ENCODE measurements at places on chromosomes 5 and 9. TPM values are rescaled to one million over a fixed set of nuclear protein-coding genes. Genes with fewer than 3 reads are reported as not detected.

The ANGPTL2 gene
- total RNA-seq = not detected

The RPS23 gene
- 3,299 TPM for total RNA-seq

The DAB2 gene
- total RNA-seq = 0.16 TPM

The CDH9 gene
- total RNA-seq = not detected

The WNK2 gene
- total RNA-seq = 2.8 TPM

The LMBRD2 gene
- 10.8 TPM for total RNA-seq

DNA sequence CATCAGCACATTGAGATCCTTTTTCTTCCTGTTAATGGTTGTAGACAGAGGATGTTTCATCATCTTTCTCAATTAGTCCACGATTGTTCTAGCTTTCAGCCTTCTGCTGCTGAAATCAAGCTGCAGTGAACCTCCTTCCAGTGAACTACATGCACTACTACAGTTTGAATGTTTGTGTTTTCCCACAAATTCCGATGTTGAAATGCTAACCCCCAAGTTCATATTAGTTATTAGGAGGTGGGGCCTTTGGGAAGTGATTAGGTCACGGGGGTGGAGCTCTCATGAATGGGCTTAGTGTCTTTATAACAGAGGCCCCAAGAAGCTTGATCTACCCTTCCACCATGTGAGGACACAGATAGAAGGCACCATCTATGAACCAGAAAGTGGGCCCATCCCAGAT lies 32.9 kb downstream of the NSG2 start:
- no peak overlapping the region for H3K27ac ChIP-seq
- no peak for DNase-seq
- no peaks in the 10 kb centered on the region for H3K36me3 ChIP-seq
- no peaks in the 10 kb centered on the region for H3K4me1 ChIP-seq
- no peak overlapping the region for H3K4me3 ChIP-seq
- peaks cover 7% of the 10 kb centered on the region for H3K27me3 ChIP-seq

DNA sequence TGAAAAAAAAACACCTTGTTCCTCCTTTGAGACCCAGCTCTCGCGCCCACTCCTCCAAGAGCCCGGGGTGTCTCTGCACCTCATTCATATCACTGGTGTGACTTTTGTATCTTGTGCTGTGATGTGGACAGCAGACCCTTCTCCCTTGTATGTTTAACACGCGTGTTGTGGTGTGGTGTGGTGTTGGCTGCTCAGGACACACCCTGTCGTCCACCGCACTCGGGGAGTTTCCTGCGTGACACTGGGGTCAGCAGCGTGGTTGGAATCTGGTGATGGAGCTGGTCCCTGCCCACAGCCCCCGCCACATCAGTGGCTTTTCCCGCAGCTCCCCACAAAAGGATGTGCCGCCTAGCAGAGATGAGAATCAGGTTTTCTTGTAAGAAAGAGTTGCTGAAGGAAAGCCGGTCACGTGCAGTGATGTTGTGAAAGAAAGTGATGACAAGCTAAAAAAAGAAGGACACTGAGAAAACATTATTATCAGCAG lies 61.5 kb downstream of the TENT4A start:
- H3K27me3 ChIP-seq = peaks cover 15% of the 10 kb centered on the region
- DNase-seq = no peak
- H3K36me3 ChIP-seq = no peaks in the 10 kb centered on the region
- H3K4me1 ChIP-seq = peaks cover 8% of the 10 kb centered on the region

DNA sequence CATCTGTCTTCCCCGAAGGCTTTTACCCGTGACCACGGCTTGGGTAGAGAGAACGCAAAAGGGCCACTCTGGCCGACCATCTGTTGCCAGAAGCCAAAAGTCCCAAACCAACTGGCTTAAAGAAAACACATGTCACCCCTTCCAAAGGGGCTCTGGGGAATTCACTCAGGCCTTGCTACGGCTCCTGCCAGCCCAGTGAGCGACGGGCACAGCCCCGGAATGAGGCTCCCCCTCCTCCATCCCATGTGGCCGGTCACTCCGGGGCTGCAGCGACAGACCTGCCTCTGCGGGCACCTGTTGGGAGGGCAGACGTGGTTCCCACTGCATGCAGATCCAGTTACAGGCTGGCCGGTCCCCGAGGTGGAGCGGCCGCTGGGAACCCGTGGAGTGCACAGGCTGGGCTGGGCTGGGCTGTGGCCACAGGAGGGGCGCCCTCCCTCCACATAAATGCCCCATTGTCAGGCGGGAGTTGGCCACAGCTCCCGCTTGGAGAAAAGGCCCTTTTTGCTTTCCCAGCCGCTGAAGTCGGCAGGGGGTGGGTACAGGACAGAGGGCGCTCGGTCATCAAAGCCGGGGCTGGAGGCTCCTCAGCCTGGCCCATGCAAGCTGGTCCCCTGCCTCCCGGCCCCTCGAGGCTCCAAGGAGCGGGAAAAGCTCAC lies 19.9 kb downstream of the NOTCH1 start:
- no peaks in the 10 kb centered on the region for H3K36me3 ChIP-seq
- no peak overlapping the region for H3K4me3 ChIP-seq
- peaks cover 12% of the 10 kb centered on the region for H3K4me1 ChIP-seq
- no peak overlapping the region for H3K27ac ChIP-seq
- no peak for DNase-seq
- H3K27me3 ChIP-seq = no peaks in the 10 kb centered on the region

GRCh38 chr9:84758817-84759216 lies 89.3 kb downstream of the NTRK2 start:
- peaks cover 6% of the 10 kb centered on the region for H3K27me3 ChIP-seq
- H3K27ac ChIP-seq = peak overlapping the region; percentile 10
- no peaks in the 10 kb centered on the region for H3K36me3 ChIP-seq
- peaks cover 13% of the 10 kb centered on the region for H3K4me1 ChIP-seq

GRCh38 chr5:11214864-11215644 lies 454.0 kb upstream of the DAP start:
- H3K4me3 ChIP-seq = no peak overlapping the region
- no peak overlapping the region for H3K27ac ChIP-seq
- no peak for DNase-seq
- no peaks in the 10 kb centered on the region for H3K36me3 ChIP-seq
- H3K27me3 ChIP-seq = no peaks in the 10 kb centered on the region

DNA sequence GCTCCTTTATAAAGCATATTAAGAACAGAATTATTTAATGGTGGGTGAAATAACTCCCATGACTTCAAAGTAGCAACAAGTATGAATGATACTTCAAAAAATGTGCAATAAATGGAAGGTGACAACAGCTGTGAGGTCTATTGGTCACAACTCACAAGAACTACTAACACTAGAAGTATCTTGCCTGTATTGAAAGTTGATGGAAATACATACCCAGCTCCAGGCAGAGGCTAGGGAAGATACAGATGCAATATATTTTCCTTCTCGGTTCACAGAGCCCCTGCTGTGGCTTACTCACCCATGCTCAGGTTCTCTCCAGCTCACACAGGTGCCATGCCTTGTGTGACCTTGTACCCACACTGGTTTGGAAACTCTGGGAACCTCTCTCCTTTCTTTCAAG lies 133.8 kb downstream of the LIFR start:
- peaks cover 22% of the 10 kb centered on the region for H3K27me3 ChIP-seq
- no peaks in the 10 kb centered on the region for H3K4me1 ChIP-seq
- H3K36me3 ChIP-seq = no peaks in the 10 kb centered on the region
- no peak for DNase-seq
- H3K4me3 ChIP-seq = no peak overlapping the region

GRCh38 chr9:79610791-79611614 lies 39.2 kb downstream of the TLE4 start:
- peaks cover 25% of the 10 kb centered on the region for H3K36me3 ChIP-seq
- no peak overlapping the region for H3K4me3 ChIP-seq
- no peak for DNase-seq
- H3K27ac ChIP-seq = no peak overlapping the region
- H3K4me1 ChIP-seq = peaks cover 57% of the 10 kb centered on the region

GRCh38 chr5:180138976-180139730 lies 67.6 kb upstream of the RNF130 start:
- no peak overlapping the region for H3K4me3 ChIP-seq
- H3K27ac ChIP-seq = no peak overlapping the region
- H3K4me1 ChIP-seq = peaks cover 11% of the 10 kb centered on the region
- DNase-seq = no peak
- no peaks in the 10 kb centered on the region for H3K36me3 ChIP-seq

GRCh38 chr9:34993502-34994259 lies 4.1 kb downstream of the DNAJB5 start:
- H3K36me3 ChIP-seq = peaks cover 31% of the 10 kb centered on the region
- no peak overlapping the region for H3K4me3 ChIP-seq
- DNase-seq = peak; percentile 61
- peak overlapping the region; percentile 90 for H3K27ac ChIP-seq
- no peaks in the 10 kb centered on the region for H3K27me3 ChIP-seq
- peaks cover 53% of the 10 kb centered on the region for H3K4me1 ChIP-seq

DNA sequence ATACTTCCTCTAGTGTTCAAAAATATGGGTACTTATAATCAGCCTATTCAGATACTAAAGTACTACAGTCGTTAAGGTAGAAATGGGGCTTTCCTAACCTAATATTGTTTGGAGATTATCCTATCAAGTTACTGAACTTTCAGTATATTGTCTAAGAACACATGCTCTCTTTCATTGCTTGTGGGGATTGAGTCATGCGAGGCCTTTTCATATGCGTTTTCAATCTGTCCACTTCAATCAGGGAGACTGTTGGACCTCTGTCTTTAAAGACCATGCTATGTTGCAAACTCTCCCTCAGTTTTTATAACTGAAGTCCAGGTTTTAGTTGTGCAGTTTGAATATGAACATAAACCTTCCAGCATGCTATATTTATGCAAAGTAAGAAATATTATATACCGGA lies 15.0 kb downstream of the PRR16 start:
- H3K4me1 ChIP-seq = no peaks in the 10 kb centered on the region
- H3K4me3 ChIP-seq = no peak overlapping the region
- no peak for DNase-seq

DNA sequence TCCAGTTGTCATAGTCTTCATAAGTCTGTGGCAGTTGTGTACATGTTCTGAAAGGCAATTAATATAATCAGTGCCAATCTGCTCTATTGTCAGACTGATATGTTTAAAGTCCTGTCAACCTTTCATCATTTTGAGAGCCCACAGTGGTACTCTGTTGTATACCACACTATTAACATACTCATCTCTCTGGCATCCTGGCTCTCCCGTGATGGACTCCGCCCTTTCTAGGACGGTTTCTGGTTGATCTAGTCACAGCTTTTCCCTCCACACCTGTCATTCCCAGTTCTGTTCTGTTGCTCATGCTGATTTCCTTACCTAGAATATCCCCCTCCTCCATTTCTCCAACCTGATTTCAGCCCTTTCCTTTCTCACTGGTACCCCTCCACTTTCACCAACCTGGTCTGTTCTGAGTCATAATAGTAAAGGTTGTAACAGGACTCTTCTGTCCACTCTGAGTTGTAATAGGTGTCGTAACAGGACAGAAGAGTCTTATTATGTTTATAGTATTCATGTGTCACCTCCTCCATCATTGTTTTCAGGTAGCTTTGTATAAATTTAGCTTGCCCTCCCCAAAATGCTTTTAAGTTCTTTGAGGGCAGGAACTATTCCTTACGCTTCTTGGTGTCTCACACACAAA lies 4.1 kb downstream of the PTCD2 start:
- H3K27me3 ChIP-seq = no peaks in the 10 kb centered on the region
- no peak overlapping the region for H3K27ac ChIP-seq
- H3K4me3 ChIP-seq = no peak overlapping the region
- H3K4me1 ChIP-seq = peaks cover 24% of the 10 kb centered on the region
- peaks cover 41% of the 10 kb centered on the region for H3K36me3 ChIP-seq

DNA sequence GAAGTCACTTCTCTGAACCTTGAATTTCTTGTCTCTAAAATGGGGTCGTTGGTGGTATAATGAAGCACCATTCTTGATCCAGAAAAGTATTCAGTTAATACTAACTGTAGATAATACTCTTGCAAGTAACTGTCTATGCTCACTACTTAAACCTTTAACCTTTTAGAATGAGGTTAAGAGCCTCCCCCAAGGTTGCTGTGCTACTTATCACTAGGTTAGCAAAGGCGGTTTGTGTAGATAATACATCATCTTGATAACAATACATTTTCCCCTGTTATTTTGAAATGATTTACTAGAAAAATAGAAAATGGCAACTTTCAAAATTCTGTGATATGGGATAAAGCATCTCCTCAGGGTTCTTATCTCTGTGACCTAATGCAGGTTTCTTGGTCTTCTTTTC lies 12.6 kb downstream of the MAP3K1 start:
- H3K27ac ChIP-seq = no peak overlapping the region
- no peak for DNase-seq
- no peak overlapping the region for H3K4me3 ChIP-seq
- H3K36me3 ChIP-seq = no peaks in the 10 kb centered on the region

GRCh38 chr5:15300141-15300540 lies 199.8 kb upstream of the FBXL7 start:
- H3K4me3 ChIP-seq = no peak overlapping the region
- H3K36me3 ChIP-seq = no peaks in the 10 kb centered on the region
- no peaks in the 10 kb centered on the region for H3K27me3 ChIP-seq
- no peaks in the 10 kb centered on the region for H3K4me1 ChIP-seq

- no peak overlapping the region for H3K27ac ChIP-seq
- no peaks in the 10 kb centered on the region for H3K36me3 ChIP-seq
- H3K4me1 ChIP-seq = peaks cover 8% of the 10 kb centered on the region
These were observed 40.8 kb upstream of the SPATA31C2 start for GRCh38 chr9:88179062-88179521.

DNA sequence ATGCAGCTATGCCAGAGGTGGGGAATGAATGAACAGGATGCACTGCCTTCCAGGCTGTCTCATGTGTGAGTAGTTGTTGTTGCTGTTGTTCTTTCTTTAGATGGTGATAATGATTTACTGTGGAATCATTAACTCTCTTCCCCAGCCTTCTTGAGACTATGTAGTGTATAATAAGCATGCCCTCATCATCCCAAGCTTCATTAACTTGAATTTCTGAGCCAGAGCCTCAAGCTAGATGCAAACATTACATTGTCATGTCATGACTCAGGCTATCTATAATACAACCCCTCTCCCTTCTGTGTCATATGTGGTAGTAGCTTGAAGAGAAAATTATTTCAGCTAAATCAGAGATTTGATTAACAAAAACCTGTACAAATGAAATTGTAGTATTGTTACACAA lies 10.0 kb upstream of the ADAMTSL1 start:
- no peak for DNase-seq
- H3K27me3 ChIP-seq = peaks cover 5% of the 10 kb centered on the region
- no peak overlapping the region for H3K4me3 ChIP-seq
- H3K4me1 ChIP-seq = no peaks in the 10 kb centered on the region

GRCh38 chr9:311841-312240 lies 97.2 kb downstream of the DOCK8 start:
- no peak for DNase-seq
- H3K27me3 ChIP-seq = no peaks in the 10 kb centered on the region
- H3K27ac ChIP-seq = no peak overlapping the region
- H3K4me1 ChIP-seq = no peaks in the 10 kb centered on the region
- H3K4me3 ChIP-seq = no peak overlapping the region

DNA sequence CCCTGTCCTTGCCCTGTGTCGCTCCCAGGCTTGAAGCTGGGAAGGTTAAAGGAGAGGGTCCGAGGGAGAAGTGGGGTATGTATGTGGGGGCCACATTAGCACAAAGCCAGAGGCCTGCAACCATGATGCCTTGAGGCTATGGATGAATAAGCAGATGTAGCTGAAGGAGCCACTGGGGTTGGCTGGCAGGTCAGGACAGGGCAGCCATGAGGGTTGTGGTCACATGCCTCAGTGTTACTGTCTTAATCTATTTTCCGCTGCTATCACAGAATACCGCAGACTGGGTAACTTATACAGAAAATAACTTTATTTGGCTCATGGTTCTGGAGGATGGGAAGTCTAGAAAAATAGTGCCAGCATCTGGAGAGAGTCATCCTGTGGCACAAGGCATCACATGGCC lies 9.2 kb upstream of the GRHPR start:
- no peaks in the 10 kb centered on the region for H3K36me3 ChIP-seq
- peaks cover 25% of the 10 kb centered on the region for H3K4me1 ChIP-seq
- no peak overlapping the region for H3K4me3 ChIP-seq
- H3K27ac ChIP-seq = no peak overlapping the region

GRCh38 chr5:42811591-42812446 lies at the start of gene SELENOP:
Gene SELENOP, minus strand, starts transcription at chr5:42811892. Its CDS starts 3,539 bp downstream, at chr5:42808353.
- peaks cover 3% of the 10 kb centered on the region for H3K4me1 ChIP-seq
- no peak for DNase-seq
- H3K36me3 ChIP-seq = no peaks in the 10 kb centered on the region
- no peak within 1 kb of the TSS for H3K4me3 ChIP-seq

All from activated CD8-positive, alpha-beta T cell treated with anti-CD3 and anti-CD28 coated beads for 36 hours (primary cell).